HL-60 (cell line): ENCODE measurements at places on chromosomes 16 and 17.

DNA sequence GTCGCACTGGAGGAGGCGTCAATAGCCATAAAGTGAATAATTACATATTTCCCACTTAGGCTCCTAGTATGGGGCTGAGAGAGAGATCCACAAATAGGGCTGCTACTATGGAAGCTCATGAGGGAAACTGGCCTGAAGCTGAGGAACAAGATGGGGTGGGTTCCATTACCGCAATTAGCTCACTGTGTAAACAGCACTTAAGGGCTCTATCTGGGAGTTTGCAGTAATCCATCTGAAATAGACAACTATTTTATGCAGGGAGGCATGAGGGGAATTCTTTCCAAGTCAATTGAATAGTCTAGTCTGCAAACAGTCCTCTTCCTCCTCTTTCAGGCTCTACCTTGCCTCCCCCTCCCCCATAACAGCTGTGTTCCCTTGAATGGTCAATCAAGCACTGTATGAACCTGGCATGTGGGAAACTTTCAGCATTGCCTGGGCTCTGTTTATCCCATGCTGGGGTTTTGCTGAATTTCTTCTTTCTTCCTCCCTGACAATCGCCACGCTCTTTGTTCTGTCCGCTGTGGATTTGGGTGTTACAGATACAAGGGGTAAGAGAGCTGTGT lies 56.1 kb upstream of the MAF start:
- no peak for DNase-seq

DNA sequence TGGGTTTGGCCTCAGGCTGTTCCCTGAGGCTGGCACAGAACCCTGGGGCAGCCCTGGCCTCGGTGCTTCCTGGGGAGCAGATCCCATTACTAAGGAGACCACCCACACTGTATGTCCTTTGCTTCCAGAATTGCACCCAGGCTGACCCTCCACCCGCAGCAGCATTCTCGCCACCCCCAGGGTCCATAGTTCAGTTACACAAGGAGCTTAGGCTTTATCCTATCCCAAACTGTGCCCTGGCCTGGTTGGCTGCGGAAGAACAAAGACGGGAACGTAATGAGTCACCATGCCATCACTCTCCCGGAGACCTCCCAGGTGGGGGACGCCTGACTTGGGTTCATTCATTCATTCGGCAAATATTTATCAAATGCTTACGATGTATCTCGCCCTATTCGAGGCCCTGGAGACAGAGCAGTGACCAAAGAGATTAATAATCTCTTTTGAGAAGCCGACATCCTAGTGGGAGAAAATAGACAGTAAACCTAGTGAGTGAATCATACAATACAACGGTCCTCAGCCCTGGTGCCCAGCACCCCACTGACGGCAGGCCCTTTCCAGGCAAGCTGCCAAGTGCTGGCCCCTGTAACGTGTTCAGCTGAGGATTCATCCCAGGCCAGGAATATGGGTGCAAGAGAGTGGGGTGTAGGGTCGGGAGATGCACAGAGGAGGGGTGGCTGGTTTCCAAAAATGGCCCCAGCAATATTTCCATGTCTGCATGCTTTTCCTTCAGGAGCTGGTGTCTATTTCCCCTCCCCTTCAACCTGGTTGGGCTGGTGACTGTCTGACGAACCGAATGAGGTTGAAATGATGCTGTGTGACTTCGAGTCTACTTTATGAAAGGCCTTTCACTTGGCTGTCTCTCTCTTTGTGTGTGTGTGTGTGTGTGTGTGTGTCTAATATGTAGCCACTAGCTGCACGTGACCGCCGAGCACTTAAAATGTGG lies 134.2 kb downstream of the MGAT5B start:
- no peak for DNase-seq

GRCh38 chr16:89106533-89107202 lies 13.0 kb downstream of the ACSF3 start:
- no peak for DNase-seq

DNA sequence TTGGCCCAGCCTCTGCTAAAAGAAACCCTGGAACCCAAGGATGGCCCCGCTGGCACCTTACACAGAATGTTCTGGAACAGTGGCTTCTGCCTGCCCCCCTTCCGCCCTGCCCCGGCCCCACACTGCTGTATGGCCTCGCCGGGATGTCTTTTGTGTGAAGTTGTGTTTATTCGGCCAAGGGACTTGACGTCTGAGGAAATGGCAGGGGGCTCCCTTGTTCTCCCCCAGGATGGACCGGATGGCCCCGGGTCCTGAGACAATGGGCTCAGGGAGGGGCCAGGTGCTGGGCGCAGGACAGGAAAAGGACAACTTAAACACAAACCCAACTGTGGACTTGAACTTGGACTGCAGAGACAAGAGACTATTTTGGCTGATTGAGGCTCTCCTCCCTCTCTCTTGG lies 81.6 kb upstream of the GSE1 start:
- DNase-seq: no peak

GRCh38 chr16:24999856-25000461 lies 15.2 kb downstream of the ARHGAP17 start:
- no peak for DNase-seq

GRCh38 chr17:41521574-41522261 lies 3.0 kb upstream of the KRT15 start:
- no peak for DNase-seq

- no peak for DNase-seq
These were observed 70.6 kb upstream of the MED9 start for GRCh38 chr17:17406225-17406624.

DNA sequence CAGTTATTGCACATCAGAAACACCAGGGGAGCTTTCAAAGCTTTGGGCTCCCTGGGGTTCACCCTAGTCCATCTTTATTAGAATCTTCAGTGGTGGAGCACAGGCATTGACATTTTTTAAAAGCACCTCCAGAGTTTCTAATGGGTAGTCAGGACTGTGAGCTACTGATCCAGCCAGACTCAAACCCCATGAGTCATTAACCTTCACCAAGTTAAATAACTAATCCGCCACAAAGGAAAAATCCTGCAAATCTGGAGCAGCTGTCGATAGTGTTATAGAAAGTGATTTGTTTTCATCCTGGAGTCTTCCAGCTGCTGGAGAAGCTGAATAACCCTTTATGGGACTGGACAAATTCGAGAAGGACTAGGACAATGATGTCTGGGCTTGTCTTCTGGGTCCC lies 93.2 kb upstream of the PIRT start:
- no peak for DNase-seq
